ENCODE measurements at places on chromosomes 4 and X.

GRCh38 chr4:6969826-6970800, 60.5 kb downstream of the TBC1D14 start:
- DNase-seq = no peak

- no peak for DNase-seq
- H3K36me3 ChIP-seq = no peaks in the 10 kb centered on the region
- H3K4me1 ChIP-seq = no peaks in the 10 kb centered on the region
- H3K4me3 ChIP-seq = peak overlapping the region; percentile 43
- H3K27ac ChIP-seq = no peak overlapping the region
These were observed 477 bp downstream of the KLHL13 start for GRCh38 chrX:118115953-118116712.

- no peaks in the 10 kb centered on the region for H3K4me1 ChIP-seq
- H3K27me3 ChIP-seq = no peaks in the 10 kb centered on the region
- no peak overlapping the region for H3K27ac ChIP-seq
- no peaks in the 10 kb centered on the region for H3K36me3 ChIP-seq
- H3K4me3 ChIP-seq = no peak overlapping the region
- no peak for DNase-seq
These were observed 239.4 kb upstream of the BOD1L1 start for GRCh38 chr4:13866881-13867280.

GRCh38 chr4:8534129-8534528, 46.1 kb upstream of the GPR78 start:
- H3K36me3 ChIP-seq = no peaks in the 10 kb centered on the region
- H3K4me1 ChIP-seq = no peaks in the 10 kb centered on the region
- H3K27me3 ChIP-seq = no peaks in the 10 kb centered on the region
- no peak for DNase-seq

GRCh38 chr4:152155070-152155469, 380.8 kb downstream of the FBXW7 start:
- no peaks in the 10 kb centered on the region for H3K27me3 ChIP-seq
- H3K36me3 ChIP-seq = no peaks in the 10 kb centered on the region
- H3K4me3 ChIP-seq = no peak overlapping the region
- H3K4me1 ChIP-seq = peaks cover 1% of the 10 kb centered on the region

DNA sequence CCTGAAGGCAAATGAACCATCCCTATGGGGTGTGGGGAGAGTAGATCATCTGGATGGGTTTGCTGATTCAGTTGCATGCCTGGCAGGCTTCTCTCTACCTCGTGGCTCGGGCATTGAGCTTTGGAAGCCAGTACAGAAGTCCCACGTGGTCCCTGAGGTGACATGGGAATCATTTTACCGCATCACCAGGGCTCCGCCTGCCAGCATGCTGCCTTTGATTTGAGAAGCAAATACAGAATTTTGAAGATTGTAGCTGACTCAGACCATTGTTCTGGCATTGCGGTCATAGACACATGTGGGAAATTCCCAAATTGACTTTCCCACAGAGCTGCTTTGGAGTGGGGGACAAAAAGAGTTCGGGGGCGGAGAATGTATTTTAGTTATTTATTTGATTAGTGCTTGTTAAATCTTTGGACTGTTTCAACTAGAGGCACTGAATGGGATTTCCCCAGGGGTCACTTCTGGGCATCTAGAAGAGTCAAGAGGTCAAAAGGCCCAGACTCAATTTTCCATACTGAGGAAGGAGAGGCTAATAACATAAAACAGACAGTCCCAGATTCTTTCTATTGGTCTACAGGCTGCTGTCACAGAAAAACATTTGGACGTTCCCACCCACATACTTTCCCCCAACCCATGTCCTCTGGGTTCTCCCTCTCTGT, 79.3 kb downstream of the NHSL2 start:
- no peaks in the 10 kb centered on the region for H3K27me3 ChIP-seq
- no peaks in the 10 kb centered on the region for H3K36me3 ChIP-seq
- peak overlapping the region; percentile 56 for H3K27ac ChIP-seq
- H3K4me1 ChIP-seq = peaks cover 20% of the 10 kb centered on the region
- no peak overlapping the region for H3K4me3 ChIP-seq

- no peaks in the 10 kb centered on the region for H3K4me1 ChIP-seq
- DNase-seq = no peak
- no peaks in the 10 kb centered on the region for H3K27me3 ChIP-seq
- H3K4me3 ChIP-seq = no peak overlapping the region
- H3K27ac ChIP-seq = no peak overlapping the region
These were observed 16.9 kb downstream of the STAP1 start for GRCh38 chr4:67575232-67576058.

DNA sequence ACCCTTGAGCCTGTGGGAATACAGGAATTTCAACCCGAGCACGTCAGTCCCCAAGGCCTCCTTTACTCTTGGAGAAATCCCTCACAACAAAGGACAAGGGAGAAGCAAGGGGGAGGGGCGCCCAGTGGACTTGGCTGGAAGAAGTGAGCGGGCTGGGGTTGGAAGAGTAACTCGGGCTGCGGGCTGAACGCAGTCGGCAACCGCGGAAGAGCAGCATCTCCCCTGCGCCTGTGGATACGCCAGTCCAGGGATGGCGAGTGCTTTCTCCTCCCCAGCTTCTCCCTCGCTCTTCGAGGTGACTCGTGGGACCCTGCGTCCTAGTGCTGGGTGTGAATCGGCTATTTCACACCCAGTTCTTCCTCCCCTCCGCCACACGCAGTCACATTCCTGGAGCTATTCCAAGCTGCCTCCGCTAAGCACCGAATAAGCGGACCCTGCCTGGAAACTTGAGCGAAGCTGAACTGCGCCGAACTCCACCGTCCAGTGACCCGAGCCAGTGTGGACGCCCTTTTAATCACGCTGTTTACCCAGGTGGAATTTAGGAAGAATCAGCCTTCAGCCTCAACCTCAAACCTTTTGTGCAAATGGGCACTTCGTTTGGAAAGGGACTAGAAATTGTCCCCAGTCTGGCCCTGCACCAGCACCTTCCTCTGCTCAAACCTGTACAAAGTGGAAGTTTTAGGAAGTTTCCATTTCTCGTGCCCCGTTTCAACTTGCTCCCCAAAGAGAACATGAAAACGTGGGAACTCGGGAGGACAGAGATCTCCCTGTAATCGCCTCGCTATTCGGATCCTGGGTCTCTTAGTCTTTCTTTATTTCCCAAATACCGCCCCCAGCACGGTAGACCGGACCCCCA, 64.3 kb upstream of the WDR17 start:
- peak; percentile 64 for DNase-seq
- H3K4me3 ChIP-seq = peak overlapping the region; percentile 81
- H3K36me3 ChIP-seq = no peaks in the 10 kb centered on the region
- no peaks in the 10 kb centered on the region for H3K27me3 ChIP-seq

DNA sequence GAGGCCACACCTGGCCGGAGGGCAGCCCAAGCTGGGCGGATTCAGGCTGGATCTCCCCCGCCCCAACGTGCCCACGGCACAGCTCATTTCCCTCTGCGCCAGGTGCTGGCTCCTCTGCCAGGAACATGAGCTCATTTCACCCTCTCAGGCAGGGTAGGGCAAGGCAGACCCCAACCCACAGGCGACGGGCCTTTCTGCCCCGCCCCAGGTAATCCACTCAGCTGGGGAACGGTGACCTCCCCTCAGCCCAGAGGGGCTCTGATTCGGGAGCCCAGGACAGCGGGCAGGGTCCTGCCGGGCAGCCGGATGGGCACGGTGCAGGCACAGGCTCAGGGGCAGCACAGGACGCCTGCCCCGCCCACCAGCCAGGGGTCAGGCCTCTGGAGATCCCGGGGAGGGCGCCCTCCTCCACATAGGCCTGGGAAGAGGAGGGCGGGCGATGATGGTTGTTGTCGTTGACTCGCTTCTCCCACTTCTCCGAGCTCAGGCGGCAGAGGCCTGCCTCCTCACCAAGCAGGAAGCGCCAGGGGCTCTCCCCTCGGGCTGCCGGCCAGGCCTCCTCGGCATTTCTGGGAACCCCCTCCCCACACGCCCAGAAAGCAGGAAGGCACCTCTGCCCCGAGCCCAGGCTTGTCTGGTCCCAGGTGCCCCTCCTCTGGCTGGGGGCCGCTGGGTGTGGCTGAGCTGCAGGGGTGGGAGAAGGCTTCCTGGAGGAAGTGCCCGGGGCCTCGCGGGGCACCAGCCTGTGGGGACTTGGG, 31.1 kb downstream of the TACC3 start:
- no peaks in the 10 kb centered on the region for H3K27me3 ChIP-seq
- no peak overlapping the region for H3K27ac ChIP-seq
- H3K36me3 ChIP-seq = no peaks in the 10 kb centered on the region
- DNase-seq = no peak

DNA sequence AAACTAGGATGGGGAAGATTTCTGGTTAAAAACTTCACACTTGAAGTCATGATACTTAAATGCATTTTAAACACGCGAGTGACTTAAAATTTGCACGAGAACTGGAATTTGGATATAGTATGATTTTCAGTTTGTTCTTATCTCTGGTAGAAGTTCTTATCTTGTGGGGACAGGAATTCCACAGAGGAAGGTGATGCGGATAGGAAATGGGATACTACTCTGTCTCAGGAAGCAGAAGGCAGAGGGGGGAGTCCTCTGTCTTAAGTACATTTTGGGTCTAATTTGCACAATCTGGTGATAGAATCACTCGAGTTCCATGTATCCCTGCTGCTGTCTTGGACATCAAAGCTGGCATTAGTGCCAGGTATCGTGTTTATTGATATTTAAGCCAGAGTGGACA, 53.3 kb downstream of the TLL1 start:
- no peaks in the 10 kb centered on the region for H3K36me3 ChIP-seq
- no peak overlapping the region for H3K4me3 ChIP-seq
- no peaks in the 10 kb centered on the region for H3K4me1 ChIP-seq
- no peak overlapping the region for H3K27ac ChIP-seq
- no peaks in the 10 kb centered on the region for H3K27me3 ChIP-seq
- DNase-seq = no peak

DNA sequence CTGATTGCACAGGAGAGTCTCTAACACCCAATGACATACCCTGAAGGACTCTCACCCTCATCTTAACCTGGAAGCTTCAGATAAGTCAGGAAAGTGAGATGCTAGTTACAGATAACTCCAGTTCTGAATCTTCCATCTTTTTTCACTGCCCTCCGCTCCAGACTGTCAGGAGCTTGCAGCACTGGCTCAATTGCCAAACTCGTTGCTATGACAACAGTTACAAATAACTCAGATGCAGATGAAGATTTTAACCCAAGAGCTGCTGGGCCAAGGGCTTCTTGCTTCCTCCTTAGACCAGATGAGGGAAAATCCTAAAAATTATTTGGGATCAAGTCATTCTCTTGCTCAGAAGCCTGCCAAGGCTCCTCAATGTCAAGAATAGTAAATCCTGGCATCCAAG, 109.1 kb upstream of the HUWE1 start:
- no peak overlapping the region for H3K27ac ChIP-seq
- no peak overlapping the region for H3K4me3 ChIP-seq
- H3K4me1 ChIP-seq = no peaks in the 10 kb centered on the region
- no peak for DNase-seq
- no peaks in the 10 kb centered on the region for H3K36me3 ChIP-seq

GRCh38 chrX:11446336-11446735, 153.1 kb downstream of the AMELX start:
- no peak for DNase-seq
- no peaks in the 10 kb centered on the region for H3K4me1 ChIP-seq
- no peaks in the 10 kb centered on the region for H3K27me3 ChIP-seq
- H3K4me3 ChIP-seq = no peak overlapping the region
- no peaks in the 10 kb centered on the region for H3K36me3 ChIP-seq
- H3K27ac ChIP-seq = no peak overlapping the region

DNA sequence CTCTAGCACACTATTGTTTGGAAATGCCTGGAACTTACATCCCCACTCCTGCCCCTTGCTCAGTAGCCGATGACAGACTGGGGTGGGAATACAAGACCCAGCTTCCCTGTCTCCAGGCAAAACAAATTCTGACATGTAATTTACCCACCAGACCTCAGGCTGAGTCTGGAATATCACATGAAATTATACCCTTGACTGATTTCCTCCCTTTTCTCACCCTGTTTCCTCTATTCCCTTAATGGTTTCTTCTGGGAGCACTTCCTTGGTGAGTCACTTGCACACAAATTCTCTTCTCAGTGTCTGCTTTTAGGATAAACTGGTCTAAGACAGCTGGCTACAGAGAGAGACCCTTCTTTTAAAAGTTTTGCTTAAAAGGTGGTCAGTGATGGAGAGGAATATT, 65.8 kb upstream of the DIPK2B start:
- H3K27ac ChIP-seq = no peak overlapping the region
- H3K27me3 ChIP-seq = no peaks in the 10 kb centered on the region
- no peaks in the 10 kb centered on the region for H3K36me3 ChIP-seq
- no peak for DNase-seq
- H3K4me1 ChIP-seq = no peaks in the 10 kb centered on the region
- H3K4me3 ChIP-seq = no peak overlapping the region

DNA sequence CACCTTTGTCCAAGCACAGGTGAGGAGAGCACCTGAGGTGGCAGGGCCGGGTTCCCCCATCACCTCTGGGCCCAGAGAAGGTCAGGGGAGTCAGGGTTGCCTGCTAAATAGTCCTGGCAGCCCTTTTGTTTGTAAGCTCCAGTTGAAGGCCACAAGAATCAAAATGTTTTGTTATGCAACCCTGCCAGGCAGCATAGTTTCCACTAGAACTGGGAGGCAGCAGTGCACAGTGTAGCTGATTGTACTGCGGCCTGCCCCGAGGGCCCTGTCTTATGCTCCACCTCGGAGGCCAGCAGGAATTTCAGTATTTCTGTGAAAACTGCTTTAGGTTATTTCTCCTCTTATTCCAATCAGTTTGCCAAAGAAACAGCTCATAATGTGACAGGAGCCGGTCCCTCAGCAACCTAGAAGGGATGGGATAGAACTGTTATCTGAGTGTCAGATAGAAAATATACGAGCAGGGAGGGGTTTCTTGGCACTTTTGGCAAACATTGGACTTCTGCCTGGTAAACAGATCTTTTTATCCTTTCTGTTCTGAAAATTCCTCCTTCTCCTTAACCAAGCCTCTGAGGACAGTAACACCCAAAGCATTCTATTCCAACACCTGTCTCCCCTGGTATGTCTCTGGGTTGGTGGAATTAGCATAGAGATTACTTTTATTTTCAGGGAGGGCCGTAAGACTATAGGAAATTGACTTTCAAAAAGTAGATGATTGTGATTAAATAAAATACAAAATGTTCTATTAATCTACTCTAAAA, 93.6 kb downstream of the LNX1 start:
- H3K4me1 ChIP-seq = no peaks in the 10 kb centered on the region
- DNase-seq = no peak
- H3K27me3 ChIP-seq = no peaks in the 10 kb centered on the region
- no peak overlapping the region for H3K4me3 ChIP-seq
- H3K27ac ChIP-seq = no peak overlapping the region

DNA sequence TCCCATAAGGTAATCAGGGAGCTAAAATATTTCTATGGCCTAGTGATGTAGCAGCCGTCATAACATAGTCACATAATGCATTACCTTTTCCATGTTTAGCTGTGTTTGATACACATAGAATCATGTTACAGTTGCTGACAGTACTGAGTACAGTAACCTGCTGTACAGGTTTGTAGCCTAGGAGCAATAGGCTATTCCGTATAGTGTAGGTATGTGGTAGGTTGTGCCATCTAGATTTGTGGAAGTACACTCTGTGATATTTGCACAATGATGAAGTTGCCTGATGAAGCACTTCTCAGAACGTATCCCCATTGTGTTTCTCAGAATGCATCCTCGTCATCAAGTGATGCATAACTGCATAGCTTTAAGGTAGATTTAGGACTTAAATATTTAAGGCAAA, 495.6 kb upstream of the ZFP42 start:
- no peaks in the 10 kb centered on the region for H3K36me3 ChIP-seq
- H3K27ac ChIP-seq = no peak overlapping the region
- no peaks in the 10 kb centered on the region for H3K4me1 ChIP-seq
- no peak for DNase-seq

All from neuronal stem cell (in vitro differentiated cells).